Epithelial cell of proximal tubule (primary cell): ENCODE measurements at places on chromosomes 6 and 20.

DNA sequence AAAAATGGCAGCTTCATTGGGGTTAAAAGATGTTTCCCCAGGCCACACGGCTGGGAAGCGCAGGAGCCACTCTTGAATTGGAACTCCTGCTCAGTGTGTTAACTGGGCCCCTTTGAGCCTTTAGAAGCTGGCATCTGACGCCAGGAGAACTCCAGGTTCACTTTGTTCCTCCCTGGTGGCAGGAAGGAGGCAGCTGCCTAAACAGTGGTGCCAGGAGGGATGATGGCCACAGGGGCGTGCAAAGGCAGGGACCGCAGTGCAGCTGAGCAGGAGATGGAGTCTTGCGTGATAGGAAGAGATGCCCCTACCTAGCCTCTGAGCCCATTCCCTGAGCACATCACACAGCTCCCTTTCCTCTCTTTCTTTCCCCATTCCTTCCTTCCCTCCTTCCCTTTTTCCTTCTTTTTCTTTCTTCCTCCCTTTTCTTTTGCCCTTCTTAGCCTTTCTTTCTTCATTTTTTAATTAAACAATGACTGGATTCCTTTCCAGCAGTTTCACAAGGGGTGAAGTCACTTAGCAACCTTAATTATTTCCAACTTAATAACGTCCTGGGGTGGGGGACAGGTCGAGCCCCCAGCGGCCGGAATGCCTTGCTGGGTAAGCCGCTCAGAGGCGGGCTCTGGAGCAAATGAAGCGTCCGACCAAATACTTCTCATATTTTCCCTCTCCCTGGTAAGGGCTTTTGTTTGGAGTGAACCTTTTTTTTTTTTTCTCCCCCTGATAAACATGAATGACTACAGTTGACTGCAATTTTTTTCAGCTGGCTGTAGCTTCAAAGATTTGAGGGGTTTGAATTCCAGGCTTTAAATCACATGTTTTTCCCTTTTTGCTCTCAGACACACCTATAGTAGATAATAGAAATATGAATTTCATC lies 20.8 kb upstream of the BMP7 start:
- DNase-seq, result no peak

DNA sequence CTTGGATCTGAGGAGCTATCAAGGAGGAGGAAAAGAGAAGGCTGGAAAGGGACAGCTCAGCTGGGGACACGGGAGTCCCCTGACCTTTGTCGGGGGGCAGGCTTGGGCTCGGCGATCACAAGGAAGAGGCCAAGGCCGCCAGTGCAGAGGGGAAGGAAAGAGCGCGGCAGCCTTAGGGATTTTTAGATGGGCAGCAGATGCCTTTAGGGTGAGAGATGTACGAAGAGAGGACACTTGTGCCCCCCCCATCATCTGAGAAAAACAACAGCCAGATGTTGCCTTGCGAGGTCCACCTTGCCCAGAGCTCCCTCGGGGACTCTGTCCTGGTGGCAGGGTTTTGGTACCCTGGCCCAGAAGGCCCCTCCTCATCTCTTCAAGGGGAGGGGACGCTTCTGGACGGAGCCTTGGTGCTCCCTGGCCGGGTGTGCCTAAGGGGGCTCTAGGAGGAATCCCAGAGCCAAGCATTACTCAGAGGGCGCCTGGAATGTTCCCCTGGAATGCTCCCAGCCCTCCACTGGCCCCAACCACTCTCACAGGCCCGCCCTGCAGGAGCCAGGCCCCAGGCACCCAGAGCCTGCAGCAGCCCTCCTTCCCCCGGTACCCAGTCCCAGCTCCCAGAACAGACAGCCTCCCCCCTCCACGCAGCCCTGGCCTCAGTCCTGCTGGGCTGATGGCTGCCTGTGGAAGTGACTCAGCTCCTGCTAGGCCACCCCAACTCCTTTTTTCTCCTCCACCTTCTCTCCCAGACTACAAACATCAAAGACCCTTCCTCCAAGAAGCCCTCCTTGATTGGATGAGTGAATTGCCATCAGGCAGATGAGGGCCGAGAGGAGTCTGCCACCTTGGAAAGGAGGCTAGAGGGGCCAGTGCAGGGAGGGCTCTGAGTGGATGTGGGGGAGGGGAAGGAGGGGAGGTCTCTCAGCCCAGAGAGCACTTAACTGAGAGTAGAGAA lies 1.8 kb downstream of the ADAM33 start:
- DNase-seq, result no peak

DNA sequence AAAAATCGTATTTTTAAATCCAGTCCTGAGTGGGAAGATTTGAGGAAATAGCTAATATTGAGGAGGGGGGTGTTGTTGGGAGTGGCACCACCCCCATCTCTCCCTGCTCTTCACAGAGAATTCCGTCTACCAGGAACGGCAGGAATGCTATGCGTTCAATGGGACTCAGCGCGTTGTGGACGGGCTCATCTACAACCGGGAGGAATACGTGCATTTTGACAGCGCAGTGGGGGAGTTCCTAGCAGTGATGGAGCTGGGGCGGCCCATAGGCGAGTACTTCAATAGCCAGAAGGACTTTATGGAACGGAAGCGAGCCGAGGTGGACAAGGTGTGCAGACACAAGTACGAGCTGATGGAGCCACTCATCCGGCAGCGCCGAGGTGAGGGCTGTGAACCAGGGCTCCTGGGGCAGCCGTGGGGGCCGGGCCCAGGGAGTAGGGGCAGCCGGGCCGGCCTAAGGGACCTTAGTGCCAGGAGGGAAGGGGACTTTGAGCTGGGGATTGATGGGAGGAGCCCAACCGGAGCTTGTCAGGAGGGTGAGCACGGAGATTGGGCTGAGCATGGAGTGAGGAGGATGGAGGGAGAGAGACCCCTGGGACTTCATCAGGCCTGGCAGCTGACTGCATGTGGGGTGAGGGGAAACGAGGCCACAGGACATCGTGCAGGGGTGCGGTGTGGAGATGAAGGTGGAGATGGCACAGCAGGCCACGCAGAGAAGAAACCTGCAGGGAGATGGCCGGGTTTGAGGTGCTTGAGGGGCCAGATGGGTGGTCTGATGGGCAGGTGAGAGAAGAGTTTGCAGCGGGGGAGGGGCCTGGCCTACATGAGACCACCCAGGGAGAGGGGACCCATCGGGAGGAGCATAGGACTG lies 41.3 kb downstream of the HLA-DPB1 start:
- no peak for DNase-seq

DNA sequence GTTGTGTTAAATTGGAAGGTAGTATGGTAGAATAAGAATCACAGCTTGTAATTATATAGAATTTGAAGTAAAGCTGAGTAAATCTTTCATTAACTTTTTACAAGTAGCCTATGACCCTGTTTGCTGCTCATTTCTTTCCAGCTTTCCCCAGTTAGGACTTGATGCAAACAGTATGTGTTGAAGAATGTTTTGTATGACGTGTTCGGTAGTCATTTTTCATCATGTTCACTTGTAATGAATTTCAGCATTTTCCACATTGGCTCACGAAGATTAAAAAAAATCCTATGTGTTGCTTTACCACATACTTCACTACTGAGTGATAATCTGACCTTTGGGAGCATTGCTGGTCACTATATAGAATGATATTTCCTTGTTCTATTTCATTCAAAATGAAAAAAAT lies 162.4 kb downstream of the CDKAL1 start:
- no peak for DNase-seq

- no peak for DNase-seq
Measured at GRCh38 chr20:48422242-48422960, 405.4 kb downstream of the PREX1 start.
